ENCODE measurements at places on chromosomes 7 and 10. TPM values are rescaled to one million over a fixed set of nuclear protein-coding genes. Genes with fewer than 3 reads are reported as not detected.

DNA sequence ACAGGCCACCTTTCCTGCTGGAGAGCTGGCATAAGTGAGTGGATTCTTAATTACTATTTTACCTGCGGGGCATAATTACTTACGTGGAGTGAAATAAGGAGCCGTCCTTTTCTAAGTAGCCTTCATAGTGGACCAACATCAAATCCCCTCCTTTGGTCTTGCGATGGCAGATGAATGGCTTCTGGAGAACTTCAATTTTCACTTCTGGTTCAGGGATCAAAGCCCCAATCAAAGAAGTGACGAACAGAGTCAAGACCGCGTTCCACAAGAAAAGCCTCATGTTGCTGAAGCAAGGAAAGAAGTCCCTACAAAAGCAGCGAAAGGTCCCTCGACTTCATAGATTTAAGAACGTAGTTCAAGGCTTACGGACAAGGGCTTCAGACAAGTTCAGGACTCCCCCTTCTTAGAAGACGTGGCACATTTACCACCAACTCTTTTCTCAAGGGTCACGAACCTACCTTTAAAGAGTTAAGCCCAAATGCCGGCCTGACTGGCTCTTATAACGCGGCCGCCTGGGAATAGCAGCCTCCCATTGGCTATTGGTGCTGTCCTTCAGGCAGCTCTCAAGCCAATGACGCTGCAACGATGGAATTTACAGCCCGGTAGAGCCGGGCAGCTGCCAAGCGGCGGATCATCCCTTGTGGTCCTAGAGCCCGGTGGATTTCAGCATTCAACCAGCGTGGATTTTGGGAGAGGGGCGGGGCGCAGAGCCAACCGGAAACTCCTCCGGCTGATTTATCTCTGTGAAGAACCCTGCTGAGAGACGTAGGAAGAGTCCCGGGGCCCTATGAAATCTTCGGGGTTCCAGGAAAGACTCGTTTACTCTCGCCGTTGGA, at the start of gene FKBP14:
FKBP14 (minus strand) TSS at position 474 of the 836 bp plus-strand sequence; CDS start at position 280, 194 bp downstream.
- H3K27ac ChIP-seq: peak within 1 kb of the TSS; percentile 84
- H3K4me3 ChIP-seq: no peak within 1 kb of the TSS
- peaks cover 1% of the 10 kb centered on the region for H3K36me3 ChIP-seq
- no peaks in the 10 kb centered on the region for H3K27me3 ChIP-seq
- peak; percentile 95 for DNase-seq

DNA sequence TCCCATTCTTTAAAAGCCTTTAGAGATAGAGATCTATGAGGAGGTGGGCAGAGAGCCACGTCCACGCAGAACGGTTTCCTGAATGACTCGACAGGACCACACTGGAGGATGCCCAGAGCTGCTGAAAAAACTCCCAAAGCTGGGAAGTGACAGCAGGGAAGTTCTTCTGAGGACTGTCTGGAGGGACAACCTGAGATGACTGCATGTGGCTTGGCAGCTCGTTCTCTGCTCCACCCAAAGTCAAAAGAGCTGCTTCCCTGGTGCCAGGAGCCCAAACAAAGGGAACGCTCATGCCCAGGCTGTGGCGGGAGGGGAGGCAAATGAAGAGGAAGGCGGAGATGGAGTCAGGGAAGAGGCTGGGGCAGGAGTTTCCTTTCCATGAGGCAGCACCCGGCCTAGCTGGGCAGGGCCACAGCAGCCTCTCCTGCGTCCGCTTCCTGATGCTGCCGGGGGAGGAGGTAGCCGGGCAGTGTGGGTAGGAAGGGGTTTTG, 95.4 kb downstream of the CCDC3 start:
- no peaks in the 10 kb centered on the region for H3K36me3 ChIP-seq
- H3K4me3 ChIP-seq: no peak overlapping the region
- no peak for DNase-seq
- no peaks in the 10 kb centered on the region for H3K27me3 ChIP-seq

DNA sequence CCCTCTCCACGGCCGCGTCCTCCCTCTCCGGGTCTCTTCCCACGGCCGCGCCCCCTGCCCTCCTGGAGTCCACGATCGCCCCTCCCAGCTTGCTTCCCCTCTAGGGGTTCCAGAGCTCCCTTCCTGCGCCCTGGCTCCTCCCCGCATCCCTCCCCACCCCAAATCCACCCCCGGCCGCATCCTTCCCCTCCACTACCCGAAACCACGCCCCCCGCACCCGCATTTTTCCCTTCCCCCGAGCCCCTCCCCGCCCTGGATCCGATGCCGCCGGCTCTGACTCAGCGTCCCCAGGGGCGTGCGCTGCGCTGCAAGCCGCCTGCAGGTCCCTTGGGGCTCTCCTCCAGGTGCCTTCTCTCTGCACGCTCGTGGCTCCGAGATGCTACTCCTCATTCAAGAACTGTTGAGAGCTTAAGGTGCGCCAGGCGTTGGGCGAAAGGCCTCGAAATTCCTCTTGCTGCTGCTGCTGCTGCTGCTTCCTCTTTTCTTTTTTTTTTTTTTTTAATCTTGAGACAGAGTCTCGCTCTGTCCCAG, 372 bp upstream of the TMEM130 start:
- H3K27ac ChIP-seq: no peak overlapping the region
- H3K4me1 ChIP-seq: peaks cover 5% of the 10 kb centered on the region
- peaks cover 25% of the 10 kb centered on the region for H3K27me3 ChIP-seq
- peak; percentile 63 for DNase-seq
- H3K36me3 ChIP-seq: no peaks in the 10 kb centered on the region

DNA sequence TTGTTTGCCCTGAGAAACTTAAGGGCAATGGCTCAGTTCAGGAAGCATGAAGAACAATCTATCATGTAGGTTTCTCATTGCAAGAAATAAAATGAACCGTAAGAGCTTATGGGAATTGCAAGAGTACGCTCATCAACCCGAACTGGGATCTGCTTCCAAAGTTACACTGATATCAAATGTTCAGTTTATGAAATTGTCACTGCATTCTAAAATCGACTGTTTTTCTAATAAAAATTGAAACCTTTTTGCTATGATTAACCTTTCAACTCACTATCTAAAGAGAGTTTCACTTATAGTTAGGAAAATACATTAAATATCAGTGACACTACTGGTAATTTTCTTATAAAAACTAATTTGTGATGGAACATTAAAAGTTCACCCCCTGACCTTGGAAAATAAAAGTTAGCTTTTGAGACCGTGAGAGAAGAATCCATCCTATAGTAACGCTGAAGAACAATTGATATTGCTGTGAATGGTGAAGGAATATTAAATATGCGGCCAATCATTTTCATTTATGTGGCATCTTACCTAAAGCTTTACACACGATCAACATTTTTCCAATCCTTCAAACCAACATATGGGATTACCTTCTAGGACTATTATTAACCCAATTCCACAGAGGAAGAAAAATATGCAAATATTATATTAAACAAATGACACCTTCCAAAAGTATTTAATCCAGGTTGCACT, 2.2 kb downstream of the MEOX2 start:
- DNase-seq: no peak
- H3K27me3 ChIP-seq: peaks cover 39% of the 10 kb centered on the region
- no peaks in the 10 kb centered on the region for H3K36me3 ChIP-seq

DNA sequence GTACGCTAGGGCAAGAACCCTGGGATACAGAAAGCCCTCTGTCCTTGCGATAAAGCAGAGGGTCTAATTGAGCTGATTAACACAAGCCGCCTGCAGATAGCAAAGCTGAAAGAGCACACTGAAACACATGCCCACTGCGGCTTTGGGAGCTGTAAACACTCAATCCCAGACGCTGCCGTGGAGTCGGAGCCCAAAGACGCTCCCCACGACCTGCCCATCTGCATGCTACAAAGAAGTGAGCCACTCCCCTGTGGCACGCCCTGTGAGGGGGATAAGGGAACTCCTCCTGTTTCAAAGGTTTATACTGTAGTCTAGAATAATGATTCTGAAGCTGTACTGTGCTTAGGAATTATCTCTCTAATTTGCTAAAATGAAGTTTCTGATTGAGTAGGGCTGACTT, 985.6 kb upstream of the GHITM start:
- no peak overlapping the region for H3K27ac ChIP-seq
- no peaks in the 10 kb centered on the region for H3K27me3 ChIP-seq
- DNase-seq: no peak
- H3K4me1 ChIP-seq: no peaks in the 10 kb centered on the region
- H3K4me3 ChIP-seq: no peak overlapping the region
- no peaks in the 10 kb centered on the region for H3K36me3 ChIP-seq

DNA sequence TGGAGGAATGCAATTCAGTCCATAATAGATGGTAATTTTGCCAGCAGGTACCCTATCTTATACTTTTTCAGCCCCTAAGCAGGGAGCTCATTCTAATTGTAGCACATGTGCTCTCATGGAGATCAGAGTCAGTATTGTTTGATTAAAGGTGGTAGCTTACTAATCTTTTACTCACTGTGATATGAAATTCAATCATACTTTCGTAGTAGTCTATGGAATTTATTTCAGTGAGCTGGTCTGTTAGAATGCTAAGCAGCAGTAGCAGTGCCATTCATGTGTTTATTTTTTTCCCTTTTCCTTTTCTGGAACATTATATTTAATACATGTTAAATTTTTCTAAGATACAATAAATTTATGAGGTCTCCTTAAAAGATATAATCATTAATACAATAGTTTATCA, 109.0 kb downstream of the ST7 start:
- H3K4me3 ChIP-seq: no peak overlapping the region
- DNase-seq: no peak
- H3K4me1 ChIP-seq: peaks cover 3% of the 10 kb centered on the region
- peaks cover 5% of the 10 kb centered on the region for H3K27me3 ChIP-seq

DNA sequence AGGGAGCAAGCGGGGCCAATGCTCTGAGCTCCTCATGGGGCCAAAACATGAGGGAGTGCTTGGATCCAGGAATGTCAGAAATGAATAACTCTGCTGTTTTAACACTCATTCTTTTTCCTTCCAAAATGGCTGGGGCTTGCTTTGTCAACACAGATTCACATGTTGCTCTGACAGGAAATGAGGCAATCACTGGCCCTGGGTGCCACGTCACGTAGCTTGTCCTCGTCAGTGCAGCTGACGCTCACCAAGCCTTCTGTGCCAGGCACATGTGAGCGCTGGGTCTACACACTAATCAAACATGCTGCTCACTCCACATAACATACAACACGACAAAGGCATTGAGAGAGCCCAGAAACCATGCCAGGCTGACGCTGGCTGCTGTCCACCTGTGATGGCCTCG, 198.9 kb downstream of the WDR37 start:
- peaks cover 52% of the 10 kb centered on the region for H3K27me3 ChIP-seq
- H3K4me1 ChIP-seq: peaks cover 13% of the 10 kb centered on the region
- no peak for DNase-seq
- no peak overlapping the region for H3K27ac ChIP-seq

GRCh38 chr7:158917818-158918217, 61.5 kb downstream of the DYNC2I1 start:
- peaks cover 22% of the 10 kb centered on the region for H3K36me3 ChIP-seq
- DNase-seq: no peak
- no peak overlapping the region for H3K27ac ChIP-seq
- H3K4me3 ChIP-seq: no peak overlapping the region
- no peaks in the 10 kb centered on the region for H3K4me1 ChIP-seq

- peaks cover 16% of the 10 kb centered on the region for H3K27me3 ChIP-seq
- H3K36me3 ChIP-seq: no peaks in the 10 kb centered on the region
- no peak overlapping the region for H3K27ac ChIP-seq
- DNase-seq: no peak
- H3K4me3 ChIP-seq: no peak overlapping the region
Observed at GRCh38 chr7:6237730-6238129, 34.7 kb downstream of the CYTH3 start.

GRCh38 chr7:128076796-128077271, 45.6 kb upstream of the LRRC4 start:
- no peaks in the 10 kb centered on the region for H3K36me3 ChIP-seq
- DNase-seq: no peak
- H3K27ac ChIP-seq: peak overlapping the region; percentile 1
- H3K27me3 ChIP-seq: no peaks in the 10 kb centered on the region
- no peak overlapping the region for H3K4me3 ChIP-seq

DNA sequence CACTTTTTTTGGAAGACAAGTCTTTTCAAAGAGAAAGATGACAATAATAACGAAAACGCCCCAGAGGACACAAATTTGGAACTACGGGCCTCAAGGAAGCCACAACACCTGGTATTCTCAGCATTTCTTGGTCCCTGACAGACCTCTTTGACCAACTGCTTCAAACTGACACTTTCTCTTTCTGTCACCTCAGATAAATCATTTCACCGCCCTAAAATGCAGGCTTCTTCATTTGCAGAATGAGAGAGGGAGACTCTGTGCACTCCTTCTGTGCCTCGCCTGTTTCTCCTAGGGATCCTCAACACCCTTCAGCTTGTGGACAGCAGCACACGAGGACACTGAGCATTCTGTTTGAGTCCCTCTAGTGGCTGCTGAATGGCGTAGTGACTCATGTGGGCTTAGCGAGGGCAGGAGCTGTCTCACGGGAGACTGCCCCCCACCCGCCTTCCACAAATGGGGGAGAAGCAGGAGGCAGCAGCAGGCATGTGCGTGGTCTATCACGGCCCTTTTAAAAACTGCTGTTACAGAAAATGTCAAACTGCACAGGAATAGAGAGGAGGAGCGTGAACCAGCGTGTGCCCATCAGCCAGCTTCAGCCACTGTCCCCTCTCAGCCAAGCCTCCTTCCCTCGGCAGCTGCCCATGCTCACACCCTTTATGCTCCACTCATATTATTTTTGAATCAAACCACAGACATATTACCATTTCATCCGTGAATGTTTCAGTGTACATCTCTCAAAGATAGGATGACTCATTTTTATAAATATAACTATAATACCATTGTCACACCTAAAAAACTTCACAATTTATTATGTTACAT, 41.4 kb downstream of the GSDME start:
- no peaks in the 10 kb centered on the region for H3K36me3 ChIP-seq
- peaks cover 4% of the 10 kb centered on the region for H3K27me3 ChIP-seq
- no peak overlapping the region for H3K27ac ChIP-seq
- peaks cover 23% of the 10 kb centered on the region for H3K4me1 ChIP-seq
- DNase-seq: no peak

GRCh38 chr10:48705401-48705938, 20.8 kb downstream of the WDFY4 start:
- peaks cover 21% of the 10 kb centered on the region for H3K27me3 ChIP-seq
- no peak overlapping the region for H3K27ac ChIP-seq
- no peaks in the 10 kb centered on the region for H3K36me3 ChIP-seq
- H3K4me1 ChIP-seq: no peaks in the 10 kb centered on the region
- no peak for DNase-seq

DNA sequence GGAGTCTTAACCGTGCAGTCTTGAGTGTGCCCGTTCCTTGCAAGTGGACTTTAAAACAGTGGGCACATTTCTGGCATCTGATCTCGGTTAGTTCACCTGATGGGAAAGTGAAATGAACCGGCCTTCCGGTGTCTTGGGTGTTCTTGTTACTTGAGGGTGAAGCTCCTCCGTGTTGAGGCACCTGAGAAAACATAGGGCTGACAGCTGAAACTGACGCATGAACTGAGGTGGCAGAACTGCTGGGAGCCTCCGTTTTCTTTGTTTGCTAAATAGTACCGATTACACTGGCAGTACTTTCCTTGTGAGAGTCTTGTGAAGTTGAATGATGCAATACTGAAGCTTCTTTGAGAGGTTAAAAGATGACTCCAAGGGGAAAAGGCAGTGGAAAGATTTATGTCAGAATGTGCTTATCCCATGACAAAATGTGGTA, 62.8 kb upstream of the SAMD8 start:
- DNase-seq: no peak
- no peaks in the 10 kb centered on the region for H3K27me3 ChIP-seq
- H3K4me3 ChIP-seq: no peak overlapping the region
- no peaks in the 10 kb centered on the region for H3K36me3 ChIP-seq
- H3K27ac ChIP-seq: no peak overlapping the region

GRCh38 chr7:17677408-17677807, 262.9 kb downstream of the SNX13 start:
- H3K4me1 ChIP-seq: no peaks in the 10 kb centered on the region
- no peak for DNase-seq
- H3K4me3 ChIP-seq: no peak overlapping the region
- H3K27ac ChIP-seq: no peak overlapping the region

The PNLIPRP2 gene
- total RNA-seq: not detected

The C10orf62 gene
- not detected for total RNA-seq

The NANOS1 gene
- total RNA-seq: 0.12 TPM

The OR9A2 gene
- not detected for total RNA-seq

Measured in activated CD4-positive, alpha-beta T cell treated with anti-CD3 and anti-CD28 coated beads, Interleukin-2, amount 10 ng/mL, durations not matched to agents 7 days and 5 days (primary cell).